ENCODE measurements at places on chromosomes 1 and 21. TPM values are rescaled to one million over a fixed set of nuclear protein-coding genes. Genes with fewer than 3 reads are reported as not detected.
A peak's percentile ranks its signal among the peaks of the same experiment; 100 is the strongest.

DNA sequence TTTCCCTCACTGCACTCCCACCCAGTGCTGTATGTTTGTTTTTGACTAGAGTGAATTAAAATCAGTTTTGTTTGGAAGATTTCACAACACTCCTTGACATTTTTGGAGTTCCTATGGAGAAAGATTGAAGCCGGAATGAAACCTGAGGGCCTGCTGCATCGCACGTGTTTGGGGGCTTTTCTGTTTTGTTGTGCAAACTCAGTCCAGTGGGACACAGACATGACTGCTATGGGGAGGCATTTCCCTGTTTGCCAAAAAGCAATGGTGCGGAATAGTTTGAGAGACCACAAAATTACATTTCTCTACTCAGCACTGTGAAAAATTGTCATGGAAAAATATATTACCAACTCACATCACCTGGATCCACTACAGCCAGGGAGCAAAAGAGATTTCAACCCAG, 43.8 kb upstream of the KCNE2 start:
- DNase-seq, result no peak

- DNase-seq, result no peak
Measured at GRCh38 chr1:91621907-91622306, 121.3 kb downstream of the CDC7 start.

DNA sequence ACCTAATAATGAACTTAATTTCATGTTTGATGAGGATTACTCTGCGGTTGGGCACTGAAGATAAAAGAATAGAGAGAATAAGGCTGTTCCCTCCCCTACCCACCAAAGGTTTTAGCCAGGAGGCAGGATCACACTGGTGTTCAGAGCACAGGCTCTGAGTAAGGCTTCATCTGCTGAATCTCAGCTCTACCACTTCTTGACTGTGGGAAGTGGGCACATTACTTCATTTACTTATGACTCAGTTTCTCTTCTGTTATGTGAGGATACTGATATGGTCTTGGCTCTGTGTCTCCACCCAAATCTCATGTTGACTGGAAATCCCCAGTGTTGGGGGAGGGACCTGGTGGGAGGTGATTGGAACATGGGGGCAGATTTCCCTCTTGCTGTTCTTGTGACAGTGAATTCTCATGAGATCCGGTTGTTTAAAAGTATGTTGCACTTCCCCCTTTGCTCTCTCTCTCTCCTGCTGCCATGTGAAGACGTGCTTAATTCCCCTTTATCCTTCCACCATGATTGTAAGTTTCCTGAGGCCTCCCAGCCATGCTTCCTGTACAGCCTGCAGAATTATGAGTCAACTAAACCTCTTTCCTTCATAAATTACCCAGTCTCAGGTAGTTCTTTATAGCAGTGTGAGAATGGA, 79.7 kb downstream of the SMYD2 start:
- no peak for DNase-seq

DNA sequence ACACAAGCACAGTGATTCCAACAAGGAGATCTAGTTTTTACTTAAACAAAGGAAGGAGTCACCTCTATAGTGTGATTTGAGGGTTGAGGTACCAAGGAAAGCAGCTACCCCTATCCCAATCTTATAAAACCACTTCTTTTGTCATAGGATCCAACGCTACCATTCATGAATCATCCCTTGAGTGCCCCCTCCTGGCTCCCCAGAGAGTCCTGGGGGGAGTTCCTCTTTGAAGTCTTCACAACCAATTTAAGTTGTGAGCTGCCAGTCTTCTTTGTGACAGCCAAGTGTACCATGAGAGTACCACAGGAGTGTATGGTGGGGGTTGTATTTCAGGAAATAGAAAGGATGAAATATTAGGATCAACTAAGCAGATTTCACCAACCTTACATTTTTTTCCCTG, 39.1 kb upstream of the NHLH2 start:
- DNase-seq, result no peak

DNA sequence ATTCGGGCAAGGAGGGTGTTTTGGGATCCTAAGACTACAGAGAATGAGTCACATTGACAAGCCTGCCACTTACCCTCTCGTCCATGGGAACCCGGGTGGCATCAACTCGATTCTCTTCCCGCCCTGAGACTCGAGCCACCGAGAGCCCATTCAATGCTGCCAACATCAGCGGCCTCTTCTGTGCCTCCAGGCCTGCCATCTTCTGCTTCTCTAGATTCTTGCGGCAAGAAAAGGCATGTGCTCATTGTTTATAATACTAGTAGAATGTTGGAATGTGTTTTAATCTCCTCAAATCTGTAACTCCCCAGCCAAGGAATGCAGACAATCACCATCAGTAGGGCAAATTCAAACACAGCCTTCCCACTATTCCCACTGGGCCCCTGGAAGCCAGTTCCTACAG, 96.9 kb downstream of the SMYD2 start:
- DNase-seq, result no peak

MTARC1 gene
- polyA plus RNA-seq, result 4.5 TPM

DNA sequence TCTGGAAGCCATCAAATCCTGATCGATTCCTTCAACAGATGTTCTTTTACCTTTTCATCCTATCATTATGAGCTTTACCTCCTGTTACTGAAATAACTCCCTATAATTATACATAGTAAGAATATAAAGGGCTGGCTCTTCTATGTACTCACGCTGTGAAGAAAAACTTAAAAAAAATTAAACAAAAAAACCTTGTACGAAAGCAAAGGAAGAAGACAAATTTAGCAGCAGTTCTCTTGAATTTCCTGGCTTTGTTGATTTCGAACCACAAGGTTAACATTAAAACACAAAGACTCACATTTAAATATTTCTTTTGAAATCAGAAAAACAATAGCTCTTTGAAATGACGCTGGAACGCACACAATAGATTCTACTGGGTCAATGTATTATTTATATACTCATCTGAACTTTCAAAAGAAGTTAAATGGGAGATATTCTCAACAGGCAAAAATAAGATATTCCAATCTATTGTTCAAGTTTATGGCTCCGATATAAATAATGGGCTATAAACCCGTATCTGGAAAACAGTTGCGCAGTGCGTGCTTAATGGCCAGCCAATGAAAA, 13.6 kb upstream of the SPEN start:
- DNase-seq, result peak; percentile 94
